ENCODE measurements at places on chromosomes 7 and 10.

DNA sequence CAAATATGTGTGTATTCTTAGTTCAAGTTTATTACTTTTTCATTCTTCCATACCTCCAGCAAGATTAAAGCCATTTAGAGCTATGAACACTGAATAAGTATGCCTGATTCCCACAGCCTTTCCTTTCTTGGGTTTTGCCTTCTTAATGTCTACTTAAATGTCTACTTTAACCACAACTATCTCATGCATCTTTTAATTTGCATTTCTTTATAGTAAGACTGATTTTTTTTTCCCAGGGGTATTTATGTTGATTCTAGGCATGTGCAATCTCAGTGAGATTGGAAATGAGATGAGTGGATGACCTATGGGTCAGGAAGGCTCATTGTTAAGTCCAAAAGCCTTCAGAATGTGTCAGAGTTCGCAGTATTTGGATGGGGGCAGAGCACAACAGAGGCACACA lies 3.6 kb downstream of the PCBD1 start:
- no peak for DNase-seq

DNA sequence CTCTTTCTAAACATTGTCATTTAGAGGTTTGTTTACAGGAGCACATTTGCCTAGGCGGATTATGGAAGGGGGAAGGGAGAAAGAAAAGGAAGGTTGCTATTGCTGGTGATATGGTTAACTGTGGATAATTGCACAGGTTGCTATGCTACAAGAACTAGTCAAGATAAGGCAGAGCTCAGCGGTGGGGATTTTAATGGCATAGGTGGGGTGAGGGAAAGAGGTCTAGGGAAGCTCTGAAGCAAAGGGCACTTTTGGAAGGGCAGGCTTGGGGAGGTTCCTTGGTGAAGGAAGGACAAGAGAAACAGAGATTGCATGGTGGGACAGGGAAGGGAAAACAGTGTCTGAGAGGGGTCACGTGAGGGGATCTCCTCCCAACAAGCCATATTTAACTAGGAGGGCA lies 19.5 kb downstream of the HYAL4 start:
- no peak for DNase-seq

DNA sequence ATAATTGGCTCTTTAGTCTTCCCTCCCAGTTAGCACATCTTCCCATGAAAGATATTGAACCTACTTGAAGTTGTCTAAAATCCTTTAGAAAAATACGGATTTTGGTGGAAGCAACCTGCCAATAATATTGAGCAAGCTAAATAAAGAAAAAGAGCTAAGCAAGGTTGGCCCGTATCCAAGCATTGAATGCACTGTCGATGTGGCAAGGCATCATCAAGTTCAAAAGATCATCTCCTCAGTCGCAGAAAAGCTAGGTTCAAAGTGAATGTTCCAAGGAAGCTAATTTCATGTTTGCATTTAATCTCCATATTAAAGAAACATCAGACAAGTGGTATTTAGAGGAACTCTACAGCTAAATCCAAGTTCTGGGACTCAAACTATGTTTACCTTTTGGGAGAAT lies 206.0 kb downstream of the MTERF1 start:
- no peak for DNase-seq

DNA sequence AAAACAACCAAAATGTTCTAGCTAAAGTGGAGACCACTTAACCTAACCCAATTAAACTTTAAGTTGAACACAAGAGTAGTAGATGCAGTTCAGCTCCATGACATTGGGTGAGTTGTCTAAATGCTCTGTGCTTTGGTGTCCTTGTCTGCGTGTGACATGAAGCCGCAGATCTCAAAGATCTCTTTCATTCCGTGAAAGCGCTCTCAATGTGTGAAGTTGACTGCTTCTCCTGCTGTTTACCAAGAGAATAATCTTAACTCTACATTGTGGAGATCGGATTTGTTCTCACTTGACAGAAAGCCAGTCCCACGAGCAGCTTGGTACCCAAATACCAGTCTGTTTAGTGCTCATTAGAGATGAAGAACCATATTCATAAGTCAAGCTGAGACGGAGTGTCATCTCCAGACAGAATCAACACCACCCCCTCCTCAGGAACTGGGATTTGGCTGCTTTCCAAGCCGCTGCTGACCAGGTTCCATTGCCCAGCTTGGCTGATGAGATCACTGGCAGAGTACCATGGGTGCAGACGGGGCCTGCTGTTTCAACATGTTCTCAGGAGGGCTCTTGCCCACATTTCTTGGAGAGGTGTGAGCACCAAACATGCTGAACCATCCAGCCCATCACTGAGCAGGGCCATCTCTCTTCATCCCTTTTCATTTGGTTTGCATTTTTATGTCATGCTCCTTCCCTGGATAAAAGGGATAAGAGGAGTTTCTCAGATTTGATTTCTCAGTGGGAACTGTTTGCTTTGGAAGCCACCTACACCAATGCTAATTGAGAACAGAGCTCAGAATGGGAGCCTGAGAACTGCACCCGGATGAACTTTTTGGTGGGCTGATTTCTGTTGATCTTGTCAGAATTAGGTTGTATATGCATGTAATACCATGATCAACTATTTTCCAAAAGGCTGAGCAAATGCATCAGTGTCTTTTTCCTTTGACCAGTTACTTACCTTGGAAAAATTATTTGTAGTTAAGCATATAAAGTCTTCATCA lies 95.8 kb upstream of the AGBL3 start:
- DNase-seq = no peak

- DNase-seq = no peak
Measured at GRCh38 chr10:108631332-108631731, 1292.0 kb downstream of the XPNPEP1 start.

GRCh38 chr7:158216198-158216597 lies 371.4 kb downstream of the PTPRN2 start:
- DNase-seq = no peak

DNA sequence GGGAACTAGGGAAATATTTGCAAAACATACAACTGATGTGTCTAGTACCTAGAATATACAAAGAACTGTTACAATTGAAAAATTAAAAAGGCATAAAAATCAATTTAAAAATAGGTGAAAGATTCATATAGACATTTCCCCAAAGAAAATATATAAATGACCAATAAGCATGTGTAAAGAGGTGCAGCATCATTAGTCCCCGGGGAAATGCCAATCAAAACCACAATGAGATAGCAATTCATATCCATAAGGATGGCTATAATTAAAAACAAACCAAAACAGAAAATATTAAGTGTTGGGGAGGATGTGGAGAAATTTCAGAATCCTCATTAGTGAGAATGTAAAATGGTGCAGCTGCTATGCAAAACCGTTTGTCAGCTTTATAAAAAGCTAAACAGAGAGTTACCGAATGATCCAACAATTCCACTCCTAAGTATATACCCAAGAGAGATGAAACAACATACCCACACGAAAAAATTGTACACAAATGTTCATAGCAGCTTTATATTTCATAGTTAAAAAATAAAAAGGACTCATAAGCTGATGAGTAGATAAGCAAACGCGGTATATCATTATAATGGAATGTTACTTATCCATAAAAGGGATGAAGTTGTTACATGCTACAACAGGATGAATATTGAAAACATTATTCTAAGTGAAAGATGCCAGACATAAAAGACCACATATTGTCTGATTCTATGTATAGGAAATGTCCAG lies 210.1 kb upstream of the INHBA start:
- no peak for DNase-seq

DNA sequence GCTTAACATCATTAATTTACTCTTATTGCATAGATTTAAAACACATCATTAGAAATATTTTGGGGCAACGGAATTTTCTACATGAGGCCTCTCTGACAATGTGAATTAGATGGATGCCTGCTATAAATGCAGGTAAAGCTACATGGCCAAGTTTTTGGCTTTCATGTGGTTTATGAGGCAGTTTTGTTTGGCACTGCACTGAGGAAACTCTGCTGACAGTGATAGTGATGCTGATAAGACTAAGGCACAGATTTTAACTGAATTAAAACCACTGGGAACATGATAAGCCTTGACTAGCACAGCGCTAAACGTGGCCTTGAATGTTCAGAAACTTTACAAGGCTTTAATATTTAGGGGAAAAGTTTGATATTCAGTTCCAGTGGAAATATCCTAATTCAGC lies 114.3 kb upstream of the NOBOX start:
- DNase-seq = no peak

DNA sequence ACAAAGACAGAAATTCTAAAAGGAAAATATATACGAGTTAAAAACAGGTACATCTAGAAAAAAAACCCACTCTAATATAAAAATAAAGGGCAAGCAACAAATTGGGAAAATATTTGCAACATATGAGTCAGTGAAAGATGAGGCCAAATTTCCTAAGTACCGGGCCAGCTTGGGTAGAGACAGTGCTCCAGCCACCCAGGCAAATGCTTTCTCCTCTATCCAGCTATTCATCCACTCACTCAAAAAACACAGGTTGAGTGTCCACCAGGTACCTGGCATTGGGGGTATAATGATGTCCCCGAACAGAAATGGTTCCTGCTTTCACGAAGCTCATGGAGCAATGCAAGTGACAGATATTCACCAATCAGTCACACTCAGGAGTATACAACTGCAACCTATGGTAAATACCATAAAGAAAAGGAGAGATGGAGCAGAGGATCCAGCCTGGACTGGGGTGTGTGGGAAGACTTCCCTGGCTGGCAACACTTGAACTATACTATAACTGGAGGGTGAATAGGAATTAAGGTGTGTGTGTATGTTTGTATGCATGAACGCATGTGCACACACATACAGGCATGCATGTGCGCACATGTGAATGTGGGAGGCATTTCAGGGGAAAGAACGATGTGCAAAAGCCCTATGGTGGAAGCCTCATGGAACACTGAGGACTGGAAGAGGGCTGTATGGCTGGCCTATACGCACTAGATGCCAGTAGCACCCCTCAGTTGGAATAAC lies 2.3 kb downstream of the ARHGAP22 start:
- no peak for DNase-seq

DNA sequence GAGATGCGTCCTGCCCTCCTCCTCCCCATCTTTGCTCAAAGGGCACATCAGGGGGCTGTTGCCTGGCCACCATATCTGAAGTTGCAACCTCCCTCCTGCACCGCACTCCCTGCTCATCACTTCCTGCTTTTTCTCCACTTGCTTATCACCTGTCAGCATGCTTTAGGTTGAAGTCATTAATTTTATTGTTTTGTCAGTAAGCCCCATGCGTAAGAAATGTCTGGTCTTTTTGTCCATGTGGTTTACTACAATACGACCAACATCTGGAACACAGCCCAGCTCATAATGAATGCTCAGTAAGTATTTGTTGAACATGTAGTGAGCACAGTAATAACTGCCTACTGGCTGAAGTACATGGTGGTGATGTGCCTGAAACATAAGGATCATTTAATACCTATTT lies 71.6 kb upstream of the GJD4 start:
- DNase-seq = no peak

DNA sequence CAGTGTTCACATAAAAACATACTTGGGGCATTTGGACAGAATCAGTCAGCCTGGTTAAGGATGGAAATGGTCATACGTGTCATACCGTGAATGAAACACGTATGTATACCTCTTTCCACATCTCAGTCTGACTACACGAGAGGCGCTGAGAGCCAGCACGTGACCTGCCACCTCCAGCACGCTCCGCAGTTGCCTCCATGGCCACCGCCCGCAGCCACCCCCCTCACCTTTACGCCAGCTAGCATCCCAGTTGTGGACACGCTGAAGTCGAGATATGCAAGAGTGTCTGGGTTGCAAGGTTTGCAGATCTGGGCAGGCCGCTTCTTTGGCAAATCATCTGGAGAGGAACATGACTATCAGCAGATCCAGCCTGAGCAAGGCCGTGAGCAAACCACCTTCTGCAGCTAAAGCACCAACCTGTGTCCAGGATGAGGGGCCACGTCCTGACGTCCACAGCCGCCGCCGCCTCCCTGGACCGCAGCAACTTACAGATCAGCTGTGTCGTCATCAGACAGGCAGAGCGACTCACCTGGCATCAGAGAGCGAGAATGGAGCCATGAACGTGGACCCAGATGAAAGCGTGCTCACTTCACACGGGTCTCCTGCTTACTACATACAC lies 209.4 kb downstream of the ZMYND11 start:
- DNase-seq = no peak

DNA sequence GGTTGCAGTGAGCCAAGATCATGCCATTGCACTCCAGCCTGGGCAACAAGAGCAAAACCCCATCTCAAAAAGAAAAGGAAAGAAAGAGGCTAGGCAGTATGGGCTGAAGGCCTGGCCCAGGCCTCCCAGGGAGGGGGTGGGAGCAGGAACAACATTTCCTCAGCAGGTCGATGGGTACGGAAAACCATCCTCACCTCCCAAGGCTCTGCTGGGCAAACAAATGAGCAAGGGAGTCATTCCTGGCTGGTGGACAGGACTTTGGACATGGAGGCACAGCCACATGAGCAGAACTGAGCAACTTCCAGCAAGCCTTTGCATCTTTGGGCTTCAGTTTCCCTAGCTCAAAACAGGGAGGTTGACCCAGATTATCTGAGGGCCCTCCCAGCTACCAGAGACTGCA lies 13.0 kb downstream of the OGDHL start:
- no peak for DNase-seq

- no peak for DNase-seq
Measured at GRCh38 chr7:144403649-144404061, at the start of gene NOBOX. TSS of gene NOBOX (minus strand) at chr7:144403693.

- DNase-seq = no peak
Measured at GRCh38 chr7:111535142-111535870, 27.0 kb downstream of the IMMP2L start.

- DNase-seq = peak; percentile 17
Measured at GRCh38 chr7:99631295-99632109, 14.8 kb downstream of the ZSCAN25 start.

- DNase-seq = no peak
Measured at GRCh38 chr10:72315054-72315453, 39.7 kb downstream of the DNAJB12 start.

- no peak for DNase-seq
Measured at GRCh38 chr7:83161899-83162401, 734 bp downstream of the PCLO start.

Measured in hematopoietic multipotent progenitor cell treated with erythropoietin and hydrocortisone succinate and interleukin-3 and kit ligand, for 17 days (in vitro differentiated cells).